ENCODE measurements at places on chromosomes 1 and 21. TPM values are rescaled to one million over a fixed set of nuclear protein-coding genes. Genes with fewer than 3 reads are reported as not detected.

UBE2J2 gene
- 55.0 TPM for total RNA-seq

FCRL5 gene
- total RNA-seq, result not detected

CNIH3 gene
- total RNA-seq, result 8.4 TPM

S100A2 gene
- 147 TPM for total RNA-seq

SFT2D2 gene
- 54.4 TPM for total RNA-seq

SMIM1 gene
- 13.2 TPM for total RNA-seq

SUMO3 gene
- 81.5 TPM for total RNA-seq

KCNJ10 gene
- not detected for total RNA-seq

LENEP gene
- total RNA-seq, result 1.2 TPM

S100A12 gene
- not detected for total RNA-seq

GRCh38 chr1:23177438-23178380, 9.1 kb upstream of the LUZP1 start:
- H3K27ac ChIP-seq, result no peak overlapping the region
- H3K4me3 ChIP-seq, result peak overlapping the region; percentile 57
- H3K4me1 ChIP-seq, result no peaks in the 10 kb centered on the region
- DNase-seq, result peak; percentile 71

GRCh38 chr1:9822490-9822889, 1.3 kb downstream of the CLSTN1 start:
- no peaks in the 10 kb centered on the region for H3K27me3 ChIP-seq
- H3K4me3 ChIP-seq, result peak overlapping the region; percentile 95
- H3K4me1 ChIP-seq, result peaks cover 36% of the 10 kb centered on the region
- H3K27ac ChIP-seq, result no peak overlapping the region
- no peaks in the 10 kb centered on the region for H3K36me3 ChIP-seq

DNA sequence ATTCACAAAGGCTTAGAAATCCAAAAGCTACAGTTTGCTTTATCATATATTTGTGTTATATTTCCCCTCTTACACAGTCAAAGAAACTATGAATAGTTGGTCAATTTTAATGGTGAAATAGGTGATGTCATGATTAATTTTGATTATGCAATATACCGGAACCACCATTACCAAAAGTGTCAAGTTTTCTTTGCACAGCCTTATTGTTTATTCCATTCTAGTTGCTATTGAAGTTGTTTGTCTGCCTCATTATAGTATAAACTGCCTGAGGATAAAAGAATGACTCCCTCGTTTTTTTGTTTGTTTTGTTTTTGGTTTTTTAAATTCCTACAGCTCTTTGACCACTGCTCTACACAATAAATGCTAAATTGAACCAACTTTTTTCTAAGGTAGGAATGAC, 690.6 kb upstream of the ZP4 start:
- no peak overlapping the region for H3K4me3 ChIP-seq
- H3K36me3 ChIP-seq, result no peaks in the 10 kb centered on the region
- no peaks in the 10 kb centered on the region for H3K27me3 ChIP-seq
- no peak for DNase-seq

GRCh38 chr21:42307106-42307505, 8.1 kb downstream of the TFF3 start:
- no peak for DNase-seq
- no peaks in the 10 kb centered on the region for H3K36me3 ChIP-seq
- no peak overlapping the region for H3K27ac ChIP-seq
- H3K4me1 ChIP-seq, result no peaks in the 10 kb centered on the region

GRCh38 chr1:234188454-234188792, 184.8 kb upstream of the COA6 start:
- DNase-seq, result no peak
- no peaks in the 10 kb centered on the region for H3K27me3 ChIP-seq
- peaks cover 23% of the 10 kb centered on the region for H3K4me1 ChIP-seq
- H3K27ac ChIP-seq, result no peak overlapping the region
- H3K4me3 ChIP-seq, result no peak overlapping the region
- no peaks in the 10 kb centered on the region for H3K36me3 ChIP-seq

GRCh38 chr1:99682291-99682751, 36.4 kb downstream of the PALMD start:
- DNase-seq, result no peak
- H3K36me3 ChIP-seq, result no peaks in the 10 kb centered on the region
- no peak overlapping the region for H3K4me3 ChIP-seq
- peak overlapping the region; percentile 32 for H3K27ac ChIP-seq
- no peaks in the 10 kb centered on the region for H3K27me3 ChIP-seq

GRCh38 chr1:25178917-25179561, 53.3 kb downstream of the SYF2 start:
- no peaks in the 10 kb centered on the region for H3K27me3 ChIP-seq
- no peak overlapping the region for H3K4me3 ChIP-seq
- H3K36me3 ChIP-seq, result no peaks in the 10 kb centered on the region
- no peak for DNase-seq
- H3K27ac ChIP-seq, result no peak overlapping the region

DNA sequence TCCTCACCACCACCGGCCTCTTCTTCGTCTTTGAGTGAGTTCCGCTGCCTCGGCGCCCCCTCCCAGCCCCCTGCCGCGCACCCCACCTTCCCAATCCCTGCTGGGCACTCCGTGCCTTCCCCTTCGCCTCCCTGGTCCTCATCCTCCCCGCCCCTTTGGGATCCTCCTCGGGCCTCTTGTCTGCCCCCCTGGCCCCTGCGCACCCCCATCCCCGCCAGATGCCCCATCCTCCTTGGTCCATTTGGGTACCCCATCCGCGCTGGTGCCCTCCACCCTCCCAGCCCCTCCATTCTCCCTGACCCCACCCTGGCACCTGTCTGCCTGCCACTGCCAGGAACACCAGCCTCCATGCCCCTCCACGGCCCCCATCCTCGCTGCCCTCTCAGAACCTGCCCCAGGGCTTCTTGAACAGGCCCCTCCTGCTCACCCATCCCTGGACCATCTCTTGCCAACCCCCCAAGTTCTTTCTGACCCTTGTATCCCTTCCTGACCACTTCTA, 667 bp downstream of the ZDHHC18 start:
- H3K4me1 ChIP-seq, result peaks cover 34% of the 10 kb centered on the region
- no peak for DNase-seq
- no peaks in the 10 kb centered on the region for H3K36me3 ChIP-seq
- no peaks in the 10 kb centered on the region for H3K27me3 ChIP-seq
- no peak overlapping the region for H3K27ac ChIP-seq
- peak overlapping the region; percentile 62 for H3K4me3 ChIP-seq

DNA sequence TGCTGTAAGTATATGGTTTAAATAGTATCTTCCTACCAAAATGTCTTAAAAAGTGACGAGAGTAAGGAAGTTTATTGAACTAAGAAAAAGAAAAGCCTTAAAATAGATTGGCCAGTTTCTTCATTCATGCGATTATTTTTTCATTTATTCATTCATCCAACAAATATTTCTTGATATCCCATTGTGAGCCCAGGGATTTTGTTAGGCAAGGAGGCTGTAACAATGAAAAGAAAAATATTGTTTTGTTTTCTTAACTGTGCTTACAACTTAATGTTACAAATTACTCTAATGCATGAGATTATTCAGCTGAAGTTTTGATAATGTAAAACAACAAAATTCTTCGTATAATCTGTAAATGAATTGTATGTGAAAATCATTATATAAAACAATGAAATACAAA, 882.0 kb downstream of the LTN1 start:
- H3K36me3 ChIP-seq, result no peaks in the 10 kb centered on the region
- no peak for DNase-seq
- no peaks in the 10 kb centered on the region for H3K27me3 ChIP-seq
- no peak overlapping the region for H3K27ac ChIP-seq

DNA sequence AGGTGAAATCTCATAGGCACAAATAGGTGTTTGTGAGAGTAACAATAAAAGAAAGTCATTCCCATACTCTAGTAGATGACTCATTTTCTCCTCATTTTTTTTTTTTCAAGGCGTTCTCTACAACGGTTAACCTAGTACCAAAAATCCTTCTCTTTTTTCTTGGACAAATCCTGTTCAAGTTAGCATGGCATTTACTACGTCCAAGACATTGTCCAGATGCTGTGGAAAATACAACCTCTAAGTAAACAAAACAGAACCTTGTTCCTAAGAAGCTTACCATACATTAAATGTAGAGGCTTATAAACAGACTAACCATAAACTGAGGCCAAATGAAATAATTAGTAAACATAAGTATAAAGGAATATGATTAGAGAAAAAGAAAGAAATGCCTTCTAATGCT, 76.2 kb upstream of the RGS4 start:
- no peak overlapping the region for H3K4me3 ChIP-seq
- no peak for DNase-seq
- H3K36me3 ChIP-seq, result no peaks in the 10 kb centered on the region
- no peak overlapping the region for H3K27ac ChIP-seq
- H3K27me3 ChIP-seq, result no peaks in the 10 kb centered on the region

DNA sequence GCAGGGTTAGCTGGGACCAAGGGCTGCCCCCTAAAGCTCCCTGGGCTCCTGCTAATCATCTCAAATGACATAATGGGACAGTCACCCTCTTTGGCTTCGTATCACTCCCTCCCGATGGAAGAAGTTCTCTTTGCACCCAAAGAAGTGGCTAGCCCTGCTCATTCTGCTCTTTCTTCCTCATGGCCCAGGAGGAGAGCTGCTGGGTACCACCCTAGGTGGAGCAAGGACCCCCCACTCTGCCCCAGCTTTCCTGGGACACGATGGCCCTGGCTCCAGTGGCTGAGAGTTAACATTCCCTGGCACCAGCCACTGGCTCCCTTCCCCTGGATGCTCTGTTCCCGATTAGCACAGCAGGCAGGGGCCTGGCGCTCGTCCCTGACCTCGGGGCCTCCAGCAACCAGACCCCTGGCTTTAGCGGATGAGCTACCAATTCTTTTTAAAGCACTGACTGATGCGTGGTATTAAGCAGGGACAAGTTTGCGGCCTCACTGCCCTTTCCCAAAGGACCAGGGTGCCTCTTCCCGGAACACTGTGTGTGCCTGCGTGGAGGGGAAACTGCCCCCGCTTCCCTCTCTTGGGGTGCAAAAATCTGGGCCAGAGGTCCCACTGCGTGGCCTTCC, 1.2 kb downstream of the MYOM3 start:
- peaks cover 4% of the 10 kb centered on the region for H3K4me1 ChIP-seq
- no peaks in the 10 kb centered on the region for H3K36me3 ChIP-seq
- H3K27me3 ChIP-seq, result no peaks in the 10 kb centered on the region
- DNase-seq, result no peak

DNA sequence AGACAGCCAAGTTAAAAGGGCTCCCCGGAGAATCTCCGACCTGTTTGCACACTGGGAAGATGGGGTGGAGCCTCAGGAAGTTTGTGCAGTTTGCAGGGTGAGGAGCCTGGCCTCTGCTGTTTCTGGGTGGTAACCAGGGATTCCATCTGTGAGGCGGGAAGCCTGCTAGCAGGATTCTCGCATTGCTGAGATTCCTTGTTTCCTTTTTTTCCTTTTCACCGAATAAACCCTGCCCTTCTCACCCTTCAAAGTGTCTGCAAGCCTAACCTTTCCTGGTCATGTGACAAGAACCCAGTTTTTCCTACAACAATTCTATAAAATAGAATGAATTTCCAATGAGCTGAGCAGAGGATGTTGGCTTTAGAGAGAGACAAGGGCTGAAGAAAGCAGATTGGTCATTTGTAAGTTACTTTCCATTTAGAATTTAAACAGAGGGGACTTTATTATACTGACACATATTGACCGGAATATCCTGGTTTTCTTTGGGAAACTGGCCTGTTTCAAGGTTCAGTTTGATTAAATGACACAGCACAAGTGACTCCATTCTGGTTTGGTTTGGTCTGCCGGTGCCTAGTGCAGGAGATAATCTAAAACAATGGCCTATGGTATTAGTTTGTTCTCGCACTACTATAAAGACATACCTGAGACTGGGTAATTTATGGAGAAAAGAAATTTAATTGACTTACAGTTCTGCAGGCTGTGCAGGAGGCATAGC, 48.7 kb upstream of the DNAH14 start:
- no peak for DNase-seq
- 0 out of 2 replicates have a peak, but pooled peaks cover 8% of the 10 kb centered on the region for H3K4me1 ChIP-seq
- no peak overlapping the region for H3K27ac ChIP-seq
- no peaks in the 10 kb centered on the region for H3K27me3 ChIP-seq

DNA sequence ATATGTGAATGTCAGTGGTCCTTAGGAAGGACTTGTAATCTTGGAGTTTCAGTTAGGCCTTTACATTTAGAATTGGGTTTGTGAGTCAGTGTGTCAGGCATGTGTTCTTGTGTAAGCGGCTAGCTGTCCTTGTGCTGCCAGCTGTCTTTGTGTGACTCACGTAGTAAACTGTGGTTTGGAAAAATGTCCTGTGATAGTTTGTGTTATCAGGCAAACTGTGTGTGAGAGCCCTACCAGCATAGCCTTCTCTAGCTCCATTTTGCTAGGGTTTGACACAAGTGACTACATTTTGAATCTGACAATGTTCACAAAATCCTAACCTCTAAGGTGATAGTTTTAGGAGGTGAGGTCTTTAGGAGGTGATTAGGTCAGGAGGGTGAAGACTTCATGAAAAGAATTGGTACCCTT, 6.9 kb upstream of the SLC35D1 start:
- H3K4me3 ChIP-seq, result no peak overlapping the region
- H3K36me3 ChIP-seq, result no peaks in the 10 kb centered on the region
- H3K27ac ChIP-seq, result no peak overlapping the region
- peaks cover 12% of the 10 kb centered on the region for H3K4me1 ChIP-seq

DNA sequence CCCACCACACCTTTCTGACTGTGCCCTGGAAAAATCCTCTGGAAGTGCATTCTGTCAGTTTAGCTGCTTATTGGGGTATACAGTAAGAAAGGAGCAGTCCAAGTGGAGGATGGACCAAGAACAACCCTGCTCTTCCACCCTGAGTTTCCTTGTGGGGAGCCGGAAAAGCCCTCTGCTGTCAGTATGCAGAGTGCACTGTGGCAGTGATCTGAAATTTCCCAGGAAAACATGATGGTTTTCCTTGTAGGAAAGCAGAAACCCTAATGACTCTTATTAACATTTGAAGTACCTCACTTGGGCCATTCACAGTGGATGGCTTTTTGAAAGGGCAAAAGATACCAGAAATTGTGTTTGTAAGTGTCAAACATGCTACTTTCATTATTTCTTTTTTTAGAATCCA, 20.5 kb downstream of the ELAVL4 start:
- H3K4me3 ChIP-seq, result no peak overlapping the region
- H3K4me1 ChIP-seq, result no peaks in the 10 kb centered on the region
- no peaks in the 10 kb centered on the region for H3K27me3 ChIP-seq
- no peak overlapping the region for H3K27ac ChIP-seq
- DNase-seq, result no peak

DNA sequence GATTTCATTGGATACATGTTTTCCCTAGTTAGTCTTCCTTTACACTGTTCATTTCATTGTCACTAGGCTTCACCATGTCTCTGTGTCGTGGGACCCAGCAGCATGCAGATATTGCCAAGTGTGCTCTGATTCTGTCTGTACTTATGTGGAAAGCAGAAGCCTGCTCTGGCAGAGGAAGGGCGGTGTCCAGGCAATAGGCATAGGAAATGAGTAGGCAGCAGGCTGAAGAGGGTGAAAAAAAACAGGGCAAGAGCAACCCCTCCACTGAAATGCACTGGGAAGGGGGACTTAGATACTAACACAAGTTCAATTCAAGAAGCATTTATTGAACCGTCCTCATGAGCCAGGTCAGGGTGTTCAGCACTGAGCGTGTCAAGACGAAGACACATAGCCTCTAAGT, 85.2 kb upstream of the VAV3 start:
- no peaks in the 10 kb centered on the region for H3K36me3 ChIP-seq
- no peaks in the 10 kb centered on the region for H3K27me3 ChIP-seq
- H3K27ac ChIP-seq, result no peak overlapping the region
- no peak for DNase-seq
